ENCODE measurements at places on chromosomes 2 and 18.

DNA sequence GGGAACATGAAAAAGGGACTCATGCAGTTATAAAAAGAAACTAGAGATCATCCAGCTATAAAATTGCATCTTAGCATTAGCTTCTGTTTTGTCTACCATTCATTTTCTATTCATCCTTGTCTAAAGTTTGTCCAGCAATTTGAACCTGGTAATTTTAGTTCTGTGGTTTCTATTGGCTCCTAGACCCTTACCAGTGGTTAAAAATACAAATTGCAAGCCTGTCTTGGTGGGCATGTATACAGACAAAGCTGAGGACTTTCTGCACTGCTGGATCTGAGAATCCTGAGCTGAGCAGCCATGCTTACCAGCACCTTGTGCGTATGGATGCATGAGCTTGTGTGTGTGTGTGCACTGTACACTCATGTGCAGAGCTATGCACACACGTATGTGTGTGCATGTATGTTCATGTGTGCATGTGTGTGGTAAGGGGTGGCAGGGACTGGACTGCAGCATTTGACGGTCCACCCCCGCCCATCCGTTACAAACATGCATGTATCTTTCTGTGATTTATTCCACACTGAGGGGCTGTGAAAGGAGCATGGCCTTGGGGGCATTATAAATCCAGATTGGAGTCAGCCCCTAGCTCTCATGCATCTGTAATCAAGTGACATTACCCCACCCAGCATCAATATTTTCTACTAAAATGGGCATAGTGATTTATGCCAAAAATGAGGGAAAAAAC, 144.7 kb downstream of the FAM210A start:
- DNase-seq, result no peak

DNA sequence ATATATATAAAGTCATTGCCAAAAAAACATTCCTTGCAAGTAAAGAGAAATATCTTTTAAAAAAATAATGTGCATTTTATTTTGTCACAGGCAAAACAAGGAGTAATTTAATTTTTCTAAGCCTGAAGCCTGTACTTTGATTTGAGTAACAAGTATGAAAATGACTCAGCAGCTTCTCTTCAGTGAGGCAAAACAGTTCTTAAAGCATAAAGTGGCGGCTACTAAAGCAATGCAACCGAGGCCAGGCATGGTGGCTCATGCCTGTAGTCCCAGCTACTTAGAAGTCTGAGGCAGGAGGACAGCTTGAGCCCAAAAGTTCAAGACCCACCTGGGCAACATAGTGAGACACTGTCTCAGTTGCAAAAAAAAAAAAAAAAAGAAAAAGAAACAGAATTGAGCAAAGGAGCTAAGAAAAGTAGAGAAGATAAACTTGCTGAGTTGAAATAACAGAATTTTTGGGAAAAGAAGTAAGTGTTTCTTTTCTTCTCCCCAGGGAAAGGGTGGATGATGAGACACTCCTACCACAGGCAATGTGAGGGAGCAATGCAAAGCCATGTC, 29.6 kb downstream of the DOK1 start:
- no peak for DNase-seq

- peak; percentile 37 for DNase-seq
These were observed 64.7 kb downstream of the DGKD start for GRCh38 chr2:233418761-233419546.

- DNase-seq, result no peak
These were observed 313.6 kb downstream of the SLC8A1 start for GRCh38 chr2:40138314-40138713.

DNA sequence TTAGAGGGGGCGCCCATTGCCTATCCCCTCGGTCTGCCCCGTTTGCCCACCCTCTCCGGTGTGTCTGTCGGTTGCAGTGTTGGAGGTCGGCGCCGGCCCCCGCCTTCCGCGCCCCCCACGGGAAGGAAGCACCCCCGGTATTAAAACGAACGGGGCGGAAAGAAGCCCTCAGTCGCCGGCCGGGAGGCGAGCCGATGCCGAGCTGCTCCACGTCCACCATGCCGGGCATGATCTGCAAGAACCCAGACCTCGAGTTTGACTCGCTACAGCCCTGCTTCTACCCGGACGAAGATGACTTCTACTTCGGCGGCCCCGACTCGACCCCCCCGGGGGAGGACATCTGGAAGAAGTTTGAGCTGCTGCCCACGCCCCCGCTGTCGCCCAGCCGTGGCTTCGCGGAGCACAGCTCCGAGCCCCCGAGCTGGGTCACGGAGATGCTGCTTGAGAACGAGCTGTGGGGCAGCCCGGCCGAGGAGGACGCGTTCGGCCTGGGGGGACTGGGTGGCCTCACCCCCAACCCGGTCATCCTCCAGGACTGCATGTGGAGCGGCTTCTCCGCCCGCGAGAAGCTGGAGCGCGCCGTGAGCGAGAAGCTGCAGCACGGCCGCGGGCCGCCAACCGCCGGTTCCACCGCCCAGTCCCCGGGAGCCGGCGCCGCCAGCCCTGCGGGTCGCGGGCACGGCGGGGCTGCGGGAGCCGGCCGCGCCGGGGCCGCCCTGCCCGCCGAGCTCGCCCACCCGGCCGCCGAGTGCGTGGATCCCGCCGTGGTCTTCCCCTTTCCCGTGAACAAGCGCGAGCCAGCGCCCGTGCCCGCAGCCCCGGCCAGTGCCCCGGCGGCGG, 1.7 kb downstream of the MYCN start:
- DNase-seq, result no peak

DNA sequence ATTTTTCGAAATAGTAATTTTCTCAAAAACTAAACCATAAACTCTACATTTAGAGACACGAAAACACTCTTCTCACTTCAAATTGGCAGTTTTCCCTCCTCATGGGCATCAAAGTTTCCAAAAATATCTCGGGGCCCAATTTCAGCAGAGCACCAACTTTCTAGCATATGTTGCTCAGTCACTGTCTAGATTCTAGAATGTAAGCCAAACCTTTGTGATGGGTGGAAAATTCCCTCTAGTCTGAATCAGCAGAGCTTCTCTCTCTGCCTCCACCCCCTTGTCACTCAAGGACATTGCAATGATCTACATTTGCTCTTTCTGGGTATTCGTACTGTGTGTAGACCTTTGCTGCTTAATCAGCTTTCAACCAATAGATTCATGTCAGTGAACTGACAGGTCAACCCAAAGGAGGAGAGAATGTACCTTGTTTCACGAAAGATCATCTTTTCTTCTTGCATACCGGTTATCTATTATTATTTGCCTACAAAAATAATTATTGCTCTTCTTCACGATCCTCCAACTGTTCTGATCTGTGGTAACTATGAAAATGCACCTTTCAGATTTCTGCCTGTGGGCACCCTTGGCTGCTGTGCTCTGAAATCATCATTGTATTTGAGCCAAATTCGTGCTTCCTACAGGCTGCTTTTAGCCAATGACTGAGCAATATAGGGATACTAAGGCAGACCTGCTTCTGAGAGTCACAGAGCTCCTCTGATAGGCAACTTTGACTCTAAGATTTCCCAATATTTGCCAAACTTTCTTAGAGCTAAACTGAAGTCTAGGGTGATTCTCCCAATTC, 38.7 kb upstream of the GLS start:
- no peak for DNase-seq

DNA sequence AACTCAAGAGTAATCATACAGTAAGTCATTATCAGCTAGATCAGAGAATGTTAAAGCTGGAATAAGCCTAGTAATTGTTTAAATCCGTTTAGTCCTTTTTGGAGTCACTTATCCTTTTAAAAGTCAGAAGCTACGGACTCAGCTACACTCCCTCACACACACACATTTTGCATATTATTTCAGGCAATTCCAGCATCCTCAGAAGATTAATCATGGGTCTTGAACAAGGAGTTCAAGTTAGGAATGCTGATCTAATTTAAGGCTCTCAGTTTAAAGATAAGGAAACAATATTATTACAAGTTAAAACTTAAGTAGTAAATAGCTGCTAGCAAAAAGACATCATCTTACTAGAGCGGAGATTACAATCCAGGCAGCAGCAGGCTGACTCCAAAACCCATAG, 74.3 kb downstream of the GTF3C3 start:
- DNase-seq, result no peak

DNA sequence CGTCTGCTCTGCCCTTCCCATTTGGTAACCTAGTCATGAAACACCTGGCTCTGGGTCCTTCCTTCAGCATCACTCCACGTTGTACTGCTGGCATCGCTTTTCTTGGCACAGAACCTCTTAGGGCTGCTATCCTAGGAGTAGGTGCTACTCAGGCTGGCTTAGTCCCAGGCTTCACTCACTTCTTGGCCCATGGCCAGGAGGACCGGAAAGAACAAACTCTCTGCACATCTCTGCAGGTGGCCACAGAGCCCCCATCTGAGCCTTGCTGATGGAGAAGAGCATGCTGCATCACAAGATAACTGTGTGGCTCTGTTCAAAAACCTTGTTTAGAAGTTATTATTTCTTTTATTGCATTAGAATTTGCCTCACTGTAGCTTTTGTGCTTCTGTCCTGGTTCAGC, 447.2 kb upstream of the TNP1 start:
- no peak for DNase-seq

GRCh38 chr2:102176172-102176571, 10.7 kb upstream of the IL1RL2 start:
- DNase-seq, result no peak

DNA sequence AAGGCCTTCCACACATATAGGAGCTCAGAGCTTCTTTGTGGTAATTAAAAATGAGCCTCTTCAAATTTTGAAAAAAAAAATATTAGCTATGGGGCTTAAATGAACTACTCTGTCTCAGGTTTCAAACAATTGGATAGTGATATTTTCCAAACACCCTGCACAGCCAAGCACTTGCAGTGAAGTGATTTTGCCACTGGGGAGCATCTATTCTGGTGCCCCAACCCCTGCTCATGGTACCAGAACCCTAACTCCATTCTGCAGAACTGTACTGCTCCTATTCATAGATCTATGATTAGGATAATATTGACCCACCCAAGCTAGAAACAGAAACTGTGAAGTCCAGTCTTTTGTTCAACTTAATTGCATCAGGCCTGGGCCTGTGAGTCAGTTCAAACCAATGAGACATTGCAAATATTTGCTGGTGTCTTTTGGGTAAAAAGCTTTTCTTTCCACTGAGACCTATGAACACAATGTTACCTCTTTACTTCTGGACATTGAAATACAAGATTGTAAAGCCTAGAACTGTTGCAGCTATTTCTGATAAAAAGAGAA, 324.0 kb downstream of the GALNT13 start:
- no peak for DNase-seq

DNA sequence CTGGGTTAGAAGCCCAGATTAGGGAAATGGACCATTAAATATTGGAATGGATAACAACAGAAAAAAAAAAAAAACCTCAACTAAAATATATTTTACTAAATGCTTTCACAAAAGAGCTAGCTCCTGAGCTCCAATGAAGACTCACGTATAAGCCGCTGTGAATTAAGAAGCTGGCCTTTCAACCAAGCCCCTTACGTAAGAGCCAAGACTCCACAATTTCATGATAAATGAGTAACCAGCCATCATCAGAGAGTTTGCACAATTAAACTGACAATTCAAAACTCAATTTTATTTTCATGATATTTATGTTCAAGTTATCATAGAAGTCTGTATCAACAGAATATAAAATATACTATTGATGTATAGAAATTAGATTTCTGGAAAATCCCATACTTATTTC, 70.7 kb upstream of the HNRNPA3 start:
- no peak for DNase-seq

GRCh38 chr2:147479358-147479757, 365.5 kb upstream of the ACVR2A start:
- DNase-seq, result no peak

GRCh38 chr18:11747286-11747685, 58.2 kb downstream of the GNAL start:
- no peak for DNase-seq

- DNase-seq, result no peak
These were observed 11.7 kb downstream of the WDR7 start for GRCh38 chr18:56662902-56663301.

- DNase-seq, result no peak
These were observed 8.7 kb downstream of the CTIF start for GRCh38 chr18:48547531-48547981.

- no peak for DNase-seq
These were observed 245.8 kb downstream of the DPP10 start for GRCh38 chr2:114688241-114688640.

DNA sequence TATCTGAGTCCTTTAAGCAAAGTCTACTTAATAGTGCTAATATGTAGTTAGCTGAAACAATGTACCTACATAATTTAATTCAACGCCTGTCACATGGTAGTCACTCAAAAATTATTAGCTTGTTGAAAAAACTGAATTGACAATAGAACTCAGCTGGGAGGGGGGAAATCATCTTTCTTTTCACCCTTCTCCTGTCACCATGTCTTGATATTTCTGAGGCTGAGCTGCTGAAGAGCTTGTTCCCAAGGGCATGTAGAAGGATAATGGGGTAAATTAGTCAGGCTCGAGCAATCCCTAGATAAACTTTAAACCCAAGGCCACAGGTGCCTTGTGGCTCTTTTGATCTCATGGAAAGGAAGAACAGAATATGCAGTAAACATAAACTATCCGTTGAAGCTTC, 339.6 kb upstream of the LRATD1 start:
- no peak for DNase-seq

GRCh38 chr18:58034370-58034769, 9.7 kb upstream of the NEDD4L start:
- no peak for DNase-seq

DNA sequence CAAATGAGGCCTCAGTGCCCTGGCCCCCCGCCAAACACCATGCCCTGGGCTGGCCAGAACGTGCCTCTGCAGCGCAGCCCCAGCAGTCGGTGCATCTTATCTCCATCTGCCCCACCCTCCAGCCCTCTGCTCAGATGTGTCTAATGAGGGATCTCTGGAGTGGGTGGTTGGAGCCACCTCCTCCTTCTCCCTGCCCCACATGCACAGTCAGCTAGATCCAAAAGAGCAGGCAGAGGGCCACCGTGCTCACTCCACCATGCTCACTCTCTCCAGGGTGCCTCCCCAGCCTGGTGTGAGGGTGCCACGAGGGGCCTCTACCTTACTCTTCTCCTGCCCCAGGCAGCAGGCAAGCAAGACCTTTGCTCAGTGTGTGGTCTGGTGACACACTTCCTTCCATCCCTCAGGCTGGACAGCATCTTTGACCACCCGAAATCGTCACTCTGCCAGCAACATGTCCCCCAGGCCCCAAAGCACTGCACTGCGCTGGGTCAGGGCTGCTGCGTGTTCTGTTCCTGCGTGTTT, 266.1 kb upstream of the HDAC4 start:
- DNase-seq, result no peak

- DNase-seq, result no peak
These were observed 12.9 kb upstream of the NMI start for GRCh38 chr2:151302404-151302803.

DNA sequence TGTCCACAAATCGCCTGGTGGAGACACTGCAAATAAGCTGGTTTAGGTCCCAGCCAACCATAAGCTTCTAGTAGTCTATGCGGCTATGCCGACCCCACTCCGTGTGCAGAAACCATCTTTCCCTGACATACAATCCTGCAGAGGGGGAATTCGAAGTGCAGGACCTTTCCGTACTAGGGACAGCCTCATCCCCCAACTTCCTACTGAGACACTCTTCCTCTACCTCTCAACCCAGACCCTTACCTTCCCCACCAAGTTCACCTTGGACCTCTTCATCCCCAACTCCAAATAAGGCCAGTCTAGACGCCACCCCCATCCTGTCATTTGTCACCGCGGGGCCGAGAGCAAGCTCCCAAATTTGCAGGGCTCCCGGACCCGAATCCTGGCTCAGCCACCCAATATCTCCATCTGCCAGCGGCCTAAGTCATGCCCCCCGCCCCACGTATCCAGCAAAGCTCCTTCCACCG, 496 bp downstream of the SUCLG1 start:
- no peak for DNase-seq

All from HCT116 (cell line).